ENCODE measurements at places on chromosomes 12 and 14.
A peak's percentile ranks its signal among the peaks of the same experiment; 100 is the strongest.

DNA sequence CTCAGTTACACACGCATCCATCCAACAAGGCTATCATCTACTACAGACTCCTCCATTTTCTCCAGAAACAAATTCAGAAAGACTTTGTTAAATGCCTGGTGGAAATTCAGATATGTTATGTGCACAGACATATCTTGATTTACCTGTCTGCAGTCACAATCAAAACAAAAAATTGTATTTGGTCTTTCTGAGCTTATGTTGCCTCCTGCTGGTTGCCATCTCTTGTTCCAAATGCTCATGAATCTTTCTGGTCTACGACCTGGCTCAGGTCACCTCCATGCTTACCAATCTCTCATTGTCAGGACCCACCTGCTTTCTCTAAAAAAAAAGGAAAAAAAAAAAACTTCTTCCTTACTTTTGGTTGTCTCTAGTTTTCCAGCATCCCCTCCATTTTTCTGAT is 169.2 kb upstream of the PLXNC1 start:
- peak; percentile 54 for DNase-seq

GRCh38 chr12:64061868-64062375 is 160.2 kb downstream of the KICS2 start:
- DNase-seq = no peak

DNA sequence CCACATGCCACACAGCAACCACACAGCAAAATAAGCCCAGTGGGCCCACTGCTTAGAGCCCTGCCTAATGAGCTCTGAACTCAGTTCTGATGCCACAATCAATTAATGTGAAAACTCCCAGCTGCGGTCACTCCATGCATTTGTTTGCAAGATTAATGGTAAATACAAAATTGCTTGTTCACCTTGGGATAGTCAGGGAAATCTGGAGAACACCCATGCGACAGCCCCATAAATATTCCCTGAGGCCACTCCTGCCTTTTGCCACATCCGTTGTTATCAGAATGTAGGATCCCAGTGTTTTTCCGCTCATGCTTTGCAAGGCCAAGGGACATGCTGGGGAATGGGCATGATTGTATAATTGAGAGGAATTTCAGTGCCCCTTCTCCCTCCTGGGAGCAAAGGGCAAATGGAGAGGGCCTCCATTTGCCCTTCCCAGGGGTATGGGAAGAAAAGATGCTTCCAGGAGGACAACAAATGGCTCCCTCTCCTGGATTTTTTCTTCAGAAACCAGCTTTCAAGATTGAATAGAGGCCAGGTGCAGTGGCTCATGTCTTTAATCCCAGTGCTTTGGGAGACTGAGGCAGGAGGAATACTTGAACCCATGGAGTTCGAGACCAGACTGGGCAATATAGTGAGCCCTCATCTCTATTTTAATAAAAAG is 30.8 kb upstream of the CMKLR1 start:
- no peak for DNase-seq

GRCh38 chr12:29054858-29055663 is 94.0 kb upstream of the FAR2 start:
- no peak for DNase-seq

- DNase-seq = no peak
Observed at GRCh38 chr12:24560831-24561271, 388.1 kb downstream of the BCAT1 start.

DNA sequence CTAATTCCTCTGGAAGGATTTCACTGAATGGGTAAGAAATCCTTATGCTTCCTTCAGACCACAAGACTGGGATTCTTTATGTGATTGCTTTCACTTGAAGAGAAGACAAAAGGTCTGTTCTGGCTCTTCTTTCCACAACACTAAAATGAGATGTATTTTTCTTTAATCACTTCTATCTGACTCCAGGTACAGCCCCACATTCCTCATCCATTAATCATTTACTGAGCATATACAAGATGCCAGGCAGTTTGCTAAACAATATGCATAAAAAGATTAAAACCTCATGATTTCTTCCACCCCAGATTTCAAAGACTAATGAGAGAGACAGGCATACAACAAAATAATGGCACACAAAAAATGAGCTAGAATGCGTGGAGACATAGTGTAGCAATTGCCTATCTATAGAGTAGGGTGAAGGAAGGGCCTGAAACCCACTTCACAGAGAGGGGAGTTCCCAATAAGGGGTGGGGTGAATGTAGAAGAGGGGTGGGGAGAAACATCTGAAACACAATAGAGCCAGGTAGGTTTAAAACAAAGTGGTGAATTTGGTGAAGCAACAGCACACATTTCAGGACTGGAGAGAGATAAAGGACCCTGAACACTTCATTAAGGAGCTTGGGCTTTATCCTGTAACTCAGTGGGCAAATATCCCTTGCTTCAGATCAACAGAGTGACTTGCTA is 65.1 kb upstream of the PRB2 start:
- no peak for DNase-seq

- no peak for DNase-seq
Observed at GRCh38 chr12:14326699-14327098, 38.8 kb upstream of the ATF7IP start.

DNA sequence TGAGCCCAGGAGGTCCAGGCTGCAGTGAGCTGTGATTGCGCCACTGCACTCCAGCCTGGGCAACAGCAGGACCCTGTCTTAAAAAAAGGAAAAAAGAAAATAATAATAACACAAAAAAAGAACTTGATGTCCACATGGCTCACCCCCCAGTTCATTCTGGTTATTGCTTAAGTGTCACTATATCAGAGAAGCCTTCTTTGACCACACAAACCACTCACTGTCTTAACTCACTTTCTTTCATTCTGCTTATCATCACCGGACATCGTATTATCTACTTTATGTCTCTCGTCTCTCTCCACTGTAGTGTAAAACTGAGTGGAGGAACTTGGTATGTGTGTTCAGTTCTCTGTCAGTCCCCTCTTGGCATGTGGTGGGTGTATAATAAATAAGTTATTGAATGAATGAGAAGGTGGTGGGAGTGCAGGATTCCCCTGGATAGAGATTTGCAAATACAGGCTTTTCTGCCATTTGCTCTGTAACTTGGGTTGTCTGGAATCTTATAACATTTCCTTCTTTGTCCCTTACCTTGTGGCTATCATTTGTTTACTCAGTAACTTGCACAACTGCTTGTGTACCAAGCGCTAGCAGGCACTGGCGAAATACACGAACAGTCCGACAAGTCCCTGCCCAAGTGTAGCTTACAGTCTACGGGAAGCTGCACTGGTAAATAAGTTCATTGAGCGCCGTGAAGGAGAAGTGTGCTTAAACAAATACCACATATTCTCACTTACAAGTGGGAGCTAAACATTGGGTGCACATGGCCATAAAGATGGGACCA is 86.6 kb upstream of the TRAF3 start:
- no peak for DNase-seq

DNA sequence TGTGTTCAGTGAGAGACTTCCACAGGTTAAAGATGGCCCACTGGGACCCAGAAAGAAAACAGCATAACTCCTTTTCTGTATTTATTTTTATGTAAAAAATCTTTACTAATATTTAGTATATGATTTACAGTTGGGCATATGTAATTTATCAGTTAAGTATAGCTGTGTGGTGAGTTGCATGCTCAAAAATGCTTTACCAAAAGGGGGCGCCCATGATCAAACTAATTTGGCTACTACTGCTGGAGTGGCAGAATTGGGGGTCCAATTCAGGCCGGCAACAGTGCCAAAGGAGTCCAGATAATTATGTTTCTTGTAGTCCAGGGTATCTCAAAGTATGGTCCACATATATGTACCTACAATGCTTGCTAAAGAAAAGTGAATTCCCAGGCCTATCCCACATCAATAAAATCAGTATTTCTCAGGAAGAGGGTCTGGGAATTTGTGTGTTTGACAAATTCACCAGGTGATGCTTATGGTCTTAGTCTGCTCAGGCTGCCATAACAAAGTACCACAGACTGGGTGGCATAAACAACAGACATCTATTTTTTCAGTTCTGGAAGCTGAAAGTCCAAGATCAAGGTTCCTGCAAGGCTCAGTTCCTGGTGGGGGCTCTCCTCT is 152.0 kb downstream of the KTN1 start:
- peak; percentile 58 for DNase-seq

- no peak for DNase-seq
Observed at GRCh38 chr12:97650242-97650641, 187.6 kb downstream of the RMST start.

GRCh38 chr12:111754671-111755070 is 12.1 kb upstream of the ALDH2 start:
- DNase-seq = no peak

DNA sequence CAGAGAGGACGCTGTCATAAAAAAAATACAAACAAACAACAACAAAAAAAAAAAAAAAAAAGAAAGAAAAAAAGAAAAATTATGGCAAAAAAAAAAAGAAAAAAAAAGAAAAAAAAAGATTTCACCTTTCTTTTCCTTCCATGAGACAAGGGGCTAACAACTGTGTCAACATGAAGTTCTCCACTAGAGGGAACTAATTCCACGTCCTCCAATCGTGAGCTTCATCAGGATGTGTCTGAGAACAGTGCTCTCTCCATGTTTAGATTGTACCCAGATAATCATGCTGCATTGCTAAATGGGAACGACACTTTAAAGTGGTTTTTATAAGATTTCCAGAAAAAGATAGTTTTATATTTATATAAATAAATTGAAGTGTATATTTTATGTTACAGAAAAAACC is 96.2 kb upstream of the PTPRB start:
- peak; percentile 64 for DNase-seq

DNA sequence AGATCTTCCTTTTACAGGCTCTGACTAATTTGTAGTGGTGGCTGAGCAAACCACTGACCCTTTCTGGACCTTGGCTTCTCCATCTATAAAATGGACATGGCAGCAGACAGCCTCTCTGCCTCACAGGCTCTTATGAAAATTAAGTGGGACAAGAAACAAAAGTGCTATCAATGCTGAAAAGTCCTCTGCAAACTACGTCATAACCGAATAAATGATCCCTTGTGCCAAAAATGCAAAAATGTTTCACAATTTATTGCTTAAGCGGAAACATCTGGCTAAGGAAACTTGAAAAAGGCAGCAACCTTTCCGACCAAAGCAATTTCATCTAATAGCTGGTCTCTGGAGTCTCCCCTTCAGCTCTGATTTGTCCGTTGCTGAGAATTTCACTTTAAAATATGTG is 108.5 kb upstream of the PLXNC1 start:
- DNase-seq = peak; percentile 56

DNA sequence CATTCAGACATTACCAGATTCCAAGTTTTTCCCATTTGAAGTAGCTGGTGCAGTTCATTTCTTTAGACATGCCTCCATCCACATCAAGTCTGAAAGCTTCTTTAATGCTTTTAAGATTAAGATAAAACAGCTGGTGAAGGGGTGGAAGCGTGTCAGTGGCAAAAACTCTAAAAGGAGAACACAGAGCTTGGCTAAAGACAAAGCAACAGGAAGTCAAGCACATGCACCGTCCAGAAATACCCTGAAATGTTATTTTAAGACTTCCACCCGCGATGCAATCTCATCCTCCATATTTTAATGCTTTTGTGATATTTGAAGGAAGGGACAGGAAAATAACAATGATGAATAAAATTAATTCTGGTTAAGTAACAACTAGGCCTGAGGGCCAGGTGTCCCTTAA is 31.8 kb downstream of the PPM1H start:
- DNase-seq = no peak

- no peak for DNase-seq
Observed at GRCh38 chr12:123066384-123066710, 84.5 kb downstream of the PITPNM2 start.

DNA sequence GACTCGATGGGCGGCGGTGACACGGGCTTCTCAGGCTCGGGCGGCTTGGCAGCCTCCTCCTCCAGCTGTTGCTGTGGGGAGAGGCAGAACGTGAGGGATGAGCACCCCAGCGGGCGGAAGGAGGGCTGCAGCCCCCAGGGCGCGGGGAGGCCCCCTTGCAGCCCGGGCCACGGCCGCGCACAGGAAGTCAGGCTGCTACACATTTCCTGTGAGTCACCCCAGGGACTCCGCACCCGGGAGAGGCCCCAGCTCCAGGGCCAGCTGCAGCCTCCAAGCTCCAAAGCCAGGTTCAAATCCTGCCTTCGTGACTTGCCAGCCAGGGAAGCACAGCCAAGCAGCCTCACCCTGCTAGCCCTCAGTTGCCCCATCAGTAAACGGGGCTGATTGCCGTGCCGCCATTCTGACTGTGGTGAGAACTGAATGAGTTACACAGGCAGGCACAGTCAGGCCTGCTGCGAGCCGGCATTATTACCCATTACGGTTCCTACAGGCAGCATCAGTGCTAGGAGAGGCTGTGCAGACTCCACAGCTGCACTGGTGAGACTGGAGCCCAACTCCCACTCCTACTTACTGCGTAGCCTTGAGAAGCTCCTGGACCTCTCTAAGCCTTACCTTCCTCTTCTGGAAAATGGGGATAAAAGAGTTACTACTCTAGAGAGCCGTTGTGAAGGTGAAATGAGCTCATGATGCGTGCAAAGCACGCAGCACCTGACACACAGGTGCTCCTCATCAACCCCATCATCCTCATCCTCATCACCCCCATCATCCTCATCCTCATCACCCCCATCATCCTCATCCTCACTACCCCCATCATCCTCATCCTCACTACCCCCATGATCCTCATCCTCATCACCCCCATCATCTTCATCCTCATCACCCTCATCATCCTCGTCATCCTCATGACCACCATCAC is 100.9 kb downstream of the NCOR2 start:
- no peak for DNase-seq

DNA sequence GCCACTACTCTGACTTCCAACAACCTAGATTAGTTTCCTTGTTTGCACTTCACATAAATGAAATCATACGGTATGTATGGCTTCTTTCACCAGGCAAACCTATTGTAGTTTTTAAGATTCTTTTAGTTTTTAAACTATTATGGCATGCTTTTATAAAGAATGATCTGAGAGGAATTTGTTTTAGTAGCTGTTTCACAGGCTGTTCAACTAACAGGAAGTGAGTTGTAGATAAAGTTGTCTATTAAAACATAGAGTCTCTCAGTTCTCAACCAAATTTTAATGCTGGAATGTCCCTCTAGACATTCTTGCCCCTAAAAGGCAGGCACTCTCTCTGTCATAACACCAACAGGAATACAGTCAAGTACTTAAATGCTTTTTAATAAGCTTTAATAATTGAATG is 102.7 kb upstream of the DACT1 start:
- DNase-seq = no peak

GRCh38 chr12:101186291-101186690 is 23.7 kb downstream of the SLC5A8 start:
- DNase-seq = no peak

DNA sequence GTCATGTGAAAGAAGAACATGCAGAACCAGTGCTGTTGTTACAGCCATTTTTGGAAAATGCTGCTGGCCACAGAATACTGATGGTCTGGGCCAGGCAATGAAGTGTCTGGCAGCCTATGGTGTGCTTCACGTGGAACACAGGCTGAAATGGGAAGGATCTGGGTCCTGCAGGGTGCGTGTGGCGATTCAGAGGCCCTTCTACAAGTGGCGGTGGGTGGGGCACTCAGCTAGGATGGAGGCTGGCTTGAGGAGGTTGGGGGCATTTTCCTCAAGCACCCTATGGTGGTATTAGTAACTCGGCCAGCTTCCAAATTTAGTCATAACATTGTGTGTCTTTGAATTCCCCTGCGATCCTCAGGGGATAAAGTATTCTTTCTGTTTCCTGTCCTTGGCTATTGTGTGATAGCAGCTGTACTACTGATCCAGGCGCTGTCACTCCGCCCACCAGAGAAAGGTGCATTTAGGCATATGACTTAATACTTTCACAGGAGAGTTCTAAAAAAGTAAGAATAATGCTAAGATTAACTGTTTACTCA is 9.2 kb upstream of the RAD52 start:
- DNase-seq = no peak

GRCh38 chr12:46318037-46318436 is 49.2 kb upstream of the SLC38A1 start:
- DNase-seq = no peak

Data from foreskin fibroblast (primary cell).